ENCODE measurements at places on chromosomes 6 and 20.

- no peak for DNase-seq
Observed at GRCh38 chr20:45611054-45611453, 18.5 kb upstream of the WFDC10A start.

GRCh38 chr6:1942834-1943233 is 302.6 kb downstream of the GMDS start:
- no peak for DNase-seq

GRCh38 chr6:170076466-170077165 is 214.3 kb downstream of the DLL1 start:
- peak; percentile 19 for DNase-seq

DNA sequence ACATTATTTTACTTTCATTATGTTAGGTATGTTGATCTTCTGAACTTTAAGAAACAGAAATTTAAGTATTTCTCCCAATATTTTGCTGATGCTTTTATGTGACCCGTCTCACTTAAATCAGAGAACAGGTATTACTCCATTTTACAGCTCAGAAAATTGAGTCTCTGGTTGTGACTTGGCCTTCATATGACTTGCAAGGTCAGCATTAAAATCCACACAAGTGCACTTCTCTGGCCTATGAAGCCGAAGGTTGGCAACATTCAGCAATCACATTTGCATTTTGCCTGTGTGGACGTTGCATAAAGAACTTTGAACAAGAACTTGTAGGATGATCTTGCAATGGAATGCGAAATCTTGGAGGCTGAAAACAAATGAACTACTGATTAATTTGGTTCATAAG is 10.1 kb upstream of the MYLIP start:
- DNase-seq: no peak

DNA sequence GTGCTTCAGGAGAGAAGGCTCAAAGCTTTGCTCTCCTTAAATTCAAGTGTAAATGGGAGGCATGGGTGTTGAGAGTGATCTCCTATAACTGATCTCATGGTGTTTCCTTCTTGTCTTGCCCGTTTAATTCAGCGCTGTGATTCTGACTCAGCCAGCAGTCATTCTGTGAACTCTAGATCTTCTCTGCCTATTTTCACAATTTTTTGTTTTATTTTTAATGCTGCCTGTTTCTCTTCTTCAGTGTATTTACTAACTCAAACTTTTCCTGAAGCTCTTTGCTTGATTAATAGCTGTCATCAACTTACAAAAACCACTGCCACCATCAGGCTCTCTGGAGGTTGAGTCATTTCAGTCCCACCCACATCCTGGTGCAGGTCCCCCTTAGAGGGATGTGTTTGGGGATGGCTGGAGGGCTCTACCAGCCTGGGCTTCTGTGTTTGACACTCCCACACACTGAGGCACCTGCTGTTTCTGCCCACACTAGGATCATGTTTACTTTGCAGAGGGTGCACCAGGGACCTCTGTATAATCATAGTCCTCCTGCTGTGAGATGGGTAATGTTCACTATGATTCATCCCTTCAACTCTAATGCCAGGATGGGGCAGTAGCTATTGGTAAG is 94.0 kb downstream of the SHLD1 start:
- no peak for DNase-seq

Measured in Caco-2 (cell line).